ENCODE measurements at places on chromosomes 2 and 18. TPM values are rescaled to one million over a fixed set of nuclear protein-coding genes. Genes with fewer than 3 reads are reported as not detected.

DNA sequence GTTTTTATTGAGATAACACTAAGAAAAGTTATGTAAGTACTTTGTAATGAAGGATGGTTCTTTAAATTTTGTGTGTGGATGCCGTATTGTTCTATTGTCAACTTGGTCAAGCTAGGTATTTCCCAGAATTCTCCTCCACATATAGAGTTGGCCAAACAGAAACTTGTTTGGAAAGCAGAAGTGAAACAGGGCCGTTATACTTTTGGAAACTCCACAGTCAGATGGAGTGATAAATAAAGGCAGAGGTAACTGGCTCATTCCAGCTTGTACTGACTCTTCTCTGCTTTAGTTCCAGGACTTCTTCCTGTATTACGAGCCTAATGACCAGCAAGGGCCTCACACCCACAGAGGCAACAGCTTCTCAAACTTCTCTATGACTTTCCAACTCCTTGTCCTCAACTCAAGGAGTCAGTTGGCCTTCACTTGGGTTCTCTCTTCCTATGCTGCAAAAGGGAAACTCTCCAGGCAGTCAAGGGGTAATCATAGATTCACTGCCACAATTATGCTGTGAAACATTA lies 16.4 kb upstream of the STARD7 start:
- peak overlapping the region; percentile 68 for H3K27ac ChIP-seq
- H3K36me3 ChIP-seq, result no peaks in the 10 kb centered on the region
- H3K4me3 ChIP-seq, result no peak overlapping the region
- DNase-seq, result no peak

The TRIB2 gene
- 9.4 TPM for total RNA-seq

GRCh38 chr2:43356774-43357173 lies 130.4 kb upstream of the ZFP36L2 start:
- no peaks in the 10 kb centered on the region for H3K36me3 ChIP-seq
- H3K4me3 ChIP-seq, result no peak overlapping the region
- H3K27me3 ChIP-seq, result no peaks in the 10 kb centered on the region
- DNase-seq, result no peak
- no peaks in the 10 kb centered on the region for H3K4me1 ChIP-seq

DNA sequence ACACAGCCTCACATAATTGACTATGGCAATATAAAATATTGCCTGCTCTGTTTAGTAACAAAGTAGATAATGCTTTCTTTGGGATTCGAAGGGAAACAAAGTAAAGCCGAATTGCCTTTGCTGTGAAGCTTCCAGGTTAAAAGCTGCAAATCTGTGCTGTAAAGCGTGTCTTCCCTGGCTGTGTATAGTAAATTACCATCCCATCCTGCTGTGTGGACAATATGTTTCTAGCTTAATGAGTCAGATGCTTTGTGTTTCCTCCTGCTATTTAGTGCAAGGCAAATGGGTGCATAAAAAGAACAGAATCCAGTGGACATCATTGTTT lies 265.1 kb downstream of the SOCS6 start:
- no peak overlapping the region for H3K4me3 ChIP-seq
- DNase-seq, result no peak
- no peaks in the 10 kb centered on the region for H3K27me3 ChIP-seq
- no peaks in the 10 kb centered on the region for H3K36me3 ChIP-seq

The DYNAP gene
- not detected for total RNA-seq

- no peak overlapping the region for H3K4me3 ChIP-seq
- H3K27me3 ChIP-seq, result no peaks in the 10 kb centered on the region
- H3K27ac ChIP-seq, result no peak overlapping the region
These were observed 7.6 kb downstream of the PRKAG3 start for GRCh38 chr2:218824004-218824403.

DNA sequence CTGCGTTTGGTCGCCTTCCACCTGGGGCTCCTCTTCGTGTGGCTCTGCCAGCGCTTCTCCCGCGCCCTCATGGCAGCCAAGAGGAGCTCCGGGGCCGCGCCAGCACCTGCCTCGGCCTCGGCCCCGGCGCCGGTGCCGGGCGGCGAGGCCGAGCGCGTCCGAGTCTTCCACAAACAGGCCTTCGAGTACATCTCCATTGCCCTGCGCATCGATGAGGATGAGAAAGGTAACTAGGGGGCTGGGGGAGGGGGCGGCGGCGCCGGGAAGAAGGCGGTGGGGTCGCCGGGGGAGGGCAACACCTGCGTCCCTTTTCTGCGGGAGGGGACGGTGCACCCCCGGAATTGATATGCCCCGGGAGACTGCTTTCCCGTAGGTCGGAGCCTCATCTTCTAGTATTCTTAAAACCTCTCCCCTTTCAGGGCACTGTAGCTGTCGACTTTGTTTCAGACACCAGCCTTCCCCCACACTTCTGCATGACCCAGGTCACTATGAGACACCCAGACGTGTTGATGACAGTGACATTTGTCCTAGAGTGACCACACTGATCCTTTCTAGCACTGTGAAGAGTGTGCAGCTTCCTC lies 755 bp downstream of the SPAST start:
- H3K27ac ChIP-seq, result peak overlapping the region; percentile 84
- DNase-seq, result no peak
- peaks cover 18% of the 10 kb centered on the region for H3K4me1 ChIP-seq
- H3K36me3 ChIP-seq, result no peaks in the 10 kb centered on the region
- no peaks in the 10 kb centered on the region for H3K27me3 ChIP-seq
- H3K4me3 ChIP-seq, result peak overlapping the region; percentile 86

- no peak overlapping the region for H3K27ac ChIP-seq
- no peaks in the 10 kb centered on the region for H3K36me3 ChIP-seq
- H3K4me3 ChIP-seq, result no peak overlapping the region
- H3K4me1 ChIP-seq, result no peaks in the 10 kb centered on the region
- no peaks in the 10 kb centered on the region for H3K27me3 ChIP-seq
- DNase-seq, result no peak
These were observed 64.7 kb upstream of the DSEL start for GRCh38 chr18:67581178-67581577.

Measured in CD8-positive, alpha-beta memory T cell (primary cell).